Stimulated activated CD8-positive, alpha-beta memory T cell treated with anti-CD3 and anti-CD28 coated beads, Interleukin-15, amount 100 ng/mL, for 1 hour (primary cell): ENCODE measurements at places on chromosomes 12 and 14.

- DNase-seq, result no peak
These were observed 550.1 kb downstream of the SLC6A15 start for GRCh38 chr12:84362552-84362897.

DNA sequence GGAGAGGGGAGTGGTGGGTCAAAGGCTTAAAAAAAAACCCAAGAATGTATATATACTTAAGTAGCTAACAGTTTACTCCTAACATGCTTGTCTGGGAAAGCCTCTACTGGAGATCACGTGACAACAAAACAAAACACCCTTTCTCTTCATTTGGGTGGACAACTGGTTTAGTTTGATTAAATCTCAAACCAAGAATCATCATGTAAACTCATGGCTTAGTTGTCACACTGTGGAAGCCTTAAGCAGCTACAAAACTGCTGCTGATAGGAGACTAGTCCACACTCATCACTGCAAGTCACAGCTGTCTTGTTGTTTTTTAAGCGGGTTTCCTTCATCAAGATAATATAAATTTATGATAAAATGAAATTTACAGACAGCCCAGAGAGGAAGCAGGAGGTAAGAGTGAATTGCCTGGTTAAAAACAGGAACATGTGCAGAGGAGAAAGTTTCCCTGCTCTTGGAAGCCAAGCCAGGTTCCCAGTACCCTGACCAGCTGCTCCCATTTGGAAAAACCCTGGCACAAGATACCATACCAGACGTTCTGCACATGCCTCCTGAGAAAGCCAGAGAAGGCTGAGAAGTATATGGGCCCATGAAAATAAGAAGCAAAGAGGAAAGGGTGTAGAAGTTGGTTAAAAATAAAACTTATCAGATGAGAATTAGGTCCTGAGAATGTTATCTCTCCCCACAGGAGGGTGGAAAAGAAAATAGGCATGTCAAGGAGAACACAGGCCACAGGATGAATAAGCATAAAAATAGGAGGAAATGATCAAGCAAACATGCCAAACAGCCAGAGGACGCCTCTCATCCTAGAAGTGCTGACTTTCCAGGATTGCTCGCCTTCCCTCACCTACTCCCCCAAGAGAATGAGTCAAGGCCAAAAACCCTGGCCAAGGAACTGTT is 34.0 kb downstream of the EGLN3 start:
- no peak for DNase-seq

DNA sequence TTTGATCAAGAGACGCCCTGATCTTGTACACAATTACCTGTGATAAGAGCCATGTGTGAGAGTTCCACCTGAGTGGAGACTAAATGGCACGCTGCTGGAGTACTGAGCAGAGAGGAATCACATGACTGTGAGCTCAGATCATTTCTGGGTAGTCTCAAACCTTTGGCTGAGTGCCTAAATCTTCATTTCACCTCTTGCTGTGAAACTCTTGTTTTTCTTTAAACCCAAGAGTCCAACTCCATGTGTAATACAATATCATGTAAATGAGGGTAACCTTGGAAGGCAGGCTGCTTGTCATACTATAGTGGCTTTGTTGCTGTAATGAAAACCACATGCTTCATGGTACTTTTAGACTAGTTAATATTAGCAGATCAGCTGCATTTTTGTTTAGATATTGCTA is 156.9 kb downstream of the CAND1 start:
- no peak for DNase-seq

DNA sequence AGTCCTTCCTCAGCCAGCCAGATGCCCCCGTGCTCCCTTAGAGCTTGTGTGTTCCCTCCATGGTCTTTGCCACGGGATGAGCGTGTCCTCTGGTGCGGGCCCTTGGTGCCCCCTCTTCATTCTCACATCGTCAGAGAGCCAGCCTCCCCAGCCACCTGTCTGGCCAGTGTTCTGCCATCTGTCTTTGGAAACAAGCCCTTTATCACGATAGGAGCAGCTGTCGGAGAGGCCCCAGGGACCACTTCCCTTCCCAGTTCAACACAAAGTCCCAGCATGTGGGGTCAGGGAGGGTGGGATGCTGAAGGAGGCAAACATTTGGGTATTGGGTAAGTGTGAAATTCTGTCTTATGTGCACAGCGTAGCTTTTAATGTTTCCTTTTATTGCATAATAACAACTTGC is 44.5 kb downstream of the DYNC1H1 start:
- DNase-seq, result no peak

- DNase-seq, result no peak
These were observed 21.2 kb downstream of the TDG start for GRCh38 chr12:103986829-103987228.

DNA sequence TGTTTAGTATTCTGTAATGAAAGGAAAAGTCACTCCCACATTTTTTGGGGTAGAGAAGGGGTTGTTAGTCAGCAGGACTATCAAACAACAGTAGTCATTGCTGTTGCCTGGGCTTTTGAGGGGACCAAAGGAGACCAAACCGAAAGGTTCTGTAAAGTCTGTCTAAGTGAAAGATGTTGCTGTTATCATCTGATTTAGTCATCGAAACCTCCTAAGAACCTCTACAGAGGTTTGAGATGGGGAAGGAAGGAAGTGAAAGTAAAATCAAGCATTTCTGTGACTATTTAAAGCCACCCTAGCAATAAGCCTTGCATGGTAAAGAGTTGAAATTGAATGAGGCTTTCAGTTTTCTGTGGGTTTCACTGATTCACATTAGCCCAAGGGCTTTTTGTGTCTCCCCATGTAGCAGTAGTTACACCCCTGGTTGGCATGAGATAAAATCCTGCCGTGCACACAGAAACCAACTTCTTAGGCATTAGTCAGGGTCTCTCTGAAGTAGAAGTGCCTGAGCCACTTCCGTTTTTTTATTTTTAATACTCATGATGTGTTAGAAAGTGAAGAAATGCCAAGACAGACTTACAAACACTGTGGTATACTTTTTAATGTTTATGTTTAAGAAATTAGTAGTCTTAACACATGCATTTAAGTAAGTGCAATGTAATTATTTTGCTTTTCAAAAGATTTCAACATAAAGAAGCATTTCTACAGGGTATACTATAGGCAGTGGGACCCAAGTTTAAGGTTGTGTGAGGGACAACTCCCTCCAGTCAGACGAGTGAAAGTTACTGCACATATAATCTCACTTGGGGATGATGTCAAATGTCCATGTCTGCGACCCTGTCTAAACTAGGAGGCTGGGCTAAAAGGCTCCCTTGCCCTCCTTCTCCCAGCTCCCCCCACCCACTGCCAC is 50.4 kb downstream of the DYRK2 start:
- no peak for DNase-seq

GRCh38 chr12:97417568-97418218 is 44.9 kb upstream of the RMST start:
- no peak for DNase-seq

GRCh38 chr14:72598306-72598705 is 295.6 kb downstream of the DPF3 start:
- no peak for DNase-seq

DNA sequence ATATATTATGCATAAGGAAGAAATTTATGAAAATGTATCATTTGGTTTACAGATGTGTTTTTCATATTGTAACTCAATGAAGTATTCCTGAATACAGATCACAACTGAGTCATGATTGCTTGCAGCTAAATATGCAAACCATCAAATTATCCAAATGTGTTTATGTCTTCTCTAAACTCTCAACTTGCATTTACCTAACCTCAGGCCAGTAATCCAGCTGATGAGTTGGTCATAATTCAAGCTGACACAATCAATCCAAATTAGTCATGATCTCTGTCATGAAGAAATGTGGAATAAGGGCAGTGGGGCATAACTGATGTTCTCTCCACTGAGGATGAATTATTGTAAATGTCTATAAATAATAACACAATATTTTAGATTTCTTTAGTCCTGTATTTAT is 104.8 kb upstream of the CNTN1 start:
- no peak for DNase-seq

- no peak for DNase-seq
These were observed 94.5 kb downstream of the PLXNC1 start for GRCh38 chr12:94242901-94243300.

GRCh38 chr14:52902971-52903619 is 47.8 kb downstream of the FERMT2 start:
- DNase-seq, result no peak

GRCh38 chr14:104928391-104929133 is 3.9 kb downstream of the PLD4 start:
- no peak for DNase-seq

GRCh38 chr12:71321531-71321930 is 118.1 kb upstream of the LGR5 start:
- DNase-seq, result no peak

- DNase-seq, result no peak
These were observed 20.0 kb downstream of the CRACR2A start for GRCh38 chr12:3732901-3733300.

DNA sequence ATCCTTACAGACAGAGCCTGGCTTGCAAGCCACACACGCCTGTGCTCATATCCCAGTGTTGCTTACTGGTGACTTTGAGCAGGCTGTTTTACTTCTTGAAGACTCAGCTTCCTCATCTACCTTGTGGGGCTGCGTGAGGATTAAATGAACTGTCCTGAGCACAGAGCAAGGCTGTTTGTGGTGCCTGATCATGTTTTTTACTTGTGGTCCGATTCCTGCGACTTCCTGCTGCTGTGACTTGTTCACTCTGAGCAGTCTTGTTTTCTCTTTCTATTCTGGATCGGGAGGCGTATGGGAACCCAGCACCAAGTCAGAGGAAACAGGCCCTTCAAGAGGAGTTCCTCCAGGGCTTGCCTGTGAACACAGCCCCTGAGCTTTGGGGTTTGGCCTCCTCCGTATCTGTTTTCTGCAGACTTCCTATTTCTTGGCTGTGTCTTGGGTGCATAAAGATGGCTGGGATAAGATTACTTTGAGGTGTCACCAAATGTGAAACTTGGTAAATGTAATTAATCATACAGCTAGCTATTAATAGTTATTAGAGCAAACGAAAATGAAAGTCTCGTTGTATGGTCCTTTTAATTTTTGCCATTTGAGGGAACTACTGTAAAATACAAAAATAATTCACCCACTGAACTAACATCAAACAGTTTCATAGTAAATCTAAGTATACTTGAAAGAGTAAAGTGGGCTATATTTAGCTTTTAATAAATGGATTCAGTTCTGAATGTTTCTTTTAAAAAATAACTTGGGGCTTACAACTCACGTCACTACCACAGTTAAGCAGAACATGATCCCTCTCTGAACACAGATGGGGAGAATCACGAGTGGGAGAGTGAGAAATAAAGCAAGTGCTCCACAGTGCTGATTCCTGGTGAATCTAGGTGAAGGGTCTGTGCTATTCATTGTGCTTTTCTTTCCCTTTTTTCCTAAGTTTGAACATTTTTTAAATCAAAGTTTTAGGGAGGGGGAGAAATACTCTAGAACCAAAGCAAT is 251.5 kb downstream of the FOXN3 start:
- DNase-seq, result no peak

GRCh38 chr14:101707863-101708620 is 53.5 kb upstream of the PPP2R5C start:
- no peak for DNase-seq

- no peak for DNase-seq
These were observed 229.6 kb upstream of the EGLN3 start for GRCh38 chr14:34180434-34180833.

DNA sequence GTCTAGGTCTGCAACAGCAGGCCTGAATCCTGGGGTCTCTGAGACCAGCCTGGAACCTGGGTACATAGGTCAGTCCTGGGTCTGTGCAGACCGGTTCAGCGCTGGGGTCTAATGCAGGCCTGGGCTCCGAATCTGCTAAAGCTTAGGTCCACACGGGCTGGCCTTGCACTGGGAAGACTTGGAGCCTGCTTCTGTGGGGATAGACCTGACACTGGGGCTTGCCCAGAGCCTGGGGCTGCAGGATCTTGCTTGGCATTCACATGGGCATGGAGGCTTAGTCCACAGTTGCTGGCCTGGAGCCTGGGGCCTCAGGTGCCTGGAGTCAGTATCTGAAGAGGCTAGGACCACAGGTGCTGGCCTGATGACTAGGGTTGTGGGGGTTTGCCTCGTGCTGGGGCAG is 369.8 kb upstream of the SEL1L start:
- DNase-seq, result no peak

- DNase-seq, result no peak
These were observed 43.9 kb downstream of the TMTC3 start for GRCh38 chr12:88185988-88186387.

- DNase-seq, result no peak
These were observed 221.2 kb upstream of the TMPO start for GRCh38 chr12:98294051-98294805.

GRCh38 chr14:104025534-104025933 is 60.0 kb upstream of the ASPG start:
- DNase-seq, result no peak

GRCh38 chr14:93970585-93970964 is 5.8 kb downstream of the ASB2 start:
- DNase-seq, result peak; percentile 54

GRCh38 chr14:28751467-28752058 is 15.0 kb upstream of the FOXG1 start:
- DNase-seq, result no peak

GRCh38 chr14:92927349-92928257 is 4.7 kb downstream of the CHGA start:
- no peak for DNase-seq

DNA sequence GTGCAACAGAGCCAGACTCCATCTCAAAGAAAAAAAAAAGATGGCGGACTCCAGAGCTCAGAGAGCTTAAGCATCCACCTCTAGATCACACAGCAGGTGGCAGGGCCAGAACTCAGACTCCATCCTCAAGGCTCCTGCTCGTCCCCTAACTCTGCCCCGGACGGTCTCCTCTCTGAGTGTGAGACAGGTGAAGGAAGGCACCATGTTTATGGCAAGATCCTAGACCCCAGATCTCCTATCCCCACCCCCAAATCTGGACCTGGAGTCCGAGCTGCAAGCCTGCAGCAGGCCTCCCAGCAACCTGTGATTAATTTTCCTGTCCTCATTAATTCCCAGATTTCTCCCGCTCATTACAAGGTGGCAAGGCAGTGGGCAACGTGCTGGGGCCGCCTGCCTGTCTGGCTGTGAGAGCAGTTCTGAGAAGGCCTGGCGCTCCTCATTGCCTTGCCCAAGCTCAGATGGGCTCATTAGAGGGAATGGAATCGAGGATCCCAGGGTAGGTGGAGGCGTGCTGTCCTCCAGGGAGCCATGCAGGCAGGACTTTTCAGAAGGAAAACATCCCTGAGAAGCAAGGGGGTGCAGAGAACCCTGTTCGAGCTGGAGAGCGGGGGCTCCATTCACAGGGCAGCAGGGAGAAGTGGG is 296.6 kb upstream of the RTL1 start:
- no peak for DNase-seq

DNA sequence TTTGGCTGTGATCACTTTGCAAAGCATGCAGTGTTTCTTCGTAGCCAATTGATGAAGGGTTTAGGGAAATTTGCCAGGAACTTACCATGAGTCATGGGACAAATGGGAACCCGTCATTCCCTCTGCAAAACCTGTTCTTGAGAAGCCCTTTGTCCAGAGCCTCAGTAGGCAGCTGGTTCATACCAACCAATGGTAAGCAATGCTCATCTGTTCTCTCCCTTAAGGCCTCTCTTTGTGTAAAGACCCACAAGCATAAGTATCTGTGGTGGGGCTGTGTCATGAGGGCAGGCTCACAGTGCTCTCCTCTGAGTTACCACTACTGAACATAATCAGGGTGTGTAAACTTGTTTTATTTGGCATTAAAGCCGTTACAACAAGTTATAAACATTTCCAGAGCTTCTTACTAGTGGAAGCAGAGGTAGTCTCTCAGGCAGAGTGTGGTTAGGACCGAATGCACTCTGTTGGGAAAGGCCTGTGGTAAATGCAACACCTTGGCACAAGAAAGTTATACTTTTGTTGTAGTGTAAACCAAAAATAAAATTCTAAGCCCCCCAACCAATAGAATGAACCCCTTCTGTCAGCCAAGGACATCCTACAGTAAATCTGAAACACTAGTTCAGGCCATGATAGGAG is 119.8 kb downstream of the SINHCAF start:
- no peak for DNase-seq

- DNase-seq, result no peak
These were observed 143.7 kb downstream of the AKAP6 start for GRCh38 chr14:32472512-32473463.
